ENCODE measurements at places on chromosomes 7 and 10.

- DNase-seq, result no peak
Observed at GRCh38 chr7:1843271-1843861, 173.3 kb downstream of the ELFN1 start.

DNA sequence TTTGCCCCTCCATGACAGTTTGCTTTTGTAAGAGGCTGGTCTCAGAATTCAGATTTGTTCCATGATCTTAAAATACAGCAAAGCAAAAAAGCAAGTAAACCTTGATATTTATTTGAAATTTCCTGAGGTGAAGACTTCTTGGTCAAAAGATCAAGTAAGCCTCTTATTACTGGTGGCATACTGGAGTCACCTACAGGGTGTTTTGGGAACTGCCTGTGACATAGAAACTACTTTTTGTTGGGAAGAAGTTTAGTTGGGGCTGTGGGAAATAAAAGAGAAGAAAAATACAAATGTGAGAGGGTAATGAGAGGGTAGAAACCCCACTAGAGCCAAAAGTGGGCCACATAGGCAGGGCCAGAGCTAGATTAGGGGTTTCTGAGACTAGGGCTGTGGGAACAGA, 217.9 kb downstream of the OTUD1 start:
- DNase-seq, result no peak

- no peak for DNase-seq
Observed at GRCh38 chr10:95353123-95353522, 62.3 kb upstream of the PDLIM1 start.

DNA sequence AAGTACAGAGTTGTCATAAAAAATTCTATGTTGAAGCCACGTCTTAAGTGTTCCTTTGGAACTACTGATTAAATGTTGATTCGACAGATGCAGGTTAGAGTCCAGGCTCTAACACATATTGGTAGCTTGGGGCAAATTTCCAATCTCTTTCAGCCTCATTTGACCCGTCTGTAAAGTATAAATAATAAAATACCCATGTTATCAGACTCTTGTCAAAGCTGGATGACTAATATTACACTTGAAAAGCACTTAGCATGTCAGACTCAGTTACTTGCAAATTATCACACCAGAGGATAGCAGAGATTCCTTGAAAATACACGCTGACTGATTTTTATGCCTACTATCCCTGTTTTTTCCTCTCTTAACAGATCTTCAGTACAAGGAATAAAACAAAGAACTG, 18.1 kb upstream of the MACC1 start:
- no peak for DNase-seq

DNA sequence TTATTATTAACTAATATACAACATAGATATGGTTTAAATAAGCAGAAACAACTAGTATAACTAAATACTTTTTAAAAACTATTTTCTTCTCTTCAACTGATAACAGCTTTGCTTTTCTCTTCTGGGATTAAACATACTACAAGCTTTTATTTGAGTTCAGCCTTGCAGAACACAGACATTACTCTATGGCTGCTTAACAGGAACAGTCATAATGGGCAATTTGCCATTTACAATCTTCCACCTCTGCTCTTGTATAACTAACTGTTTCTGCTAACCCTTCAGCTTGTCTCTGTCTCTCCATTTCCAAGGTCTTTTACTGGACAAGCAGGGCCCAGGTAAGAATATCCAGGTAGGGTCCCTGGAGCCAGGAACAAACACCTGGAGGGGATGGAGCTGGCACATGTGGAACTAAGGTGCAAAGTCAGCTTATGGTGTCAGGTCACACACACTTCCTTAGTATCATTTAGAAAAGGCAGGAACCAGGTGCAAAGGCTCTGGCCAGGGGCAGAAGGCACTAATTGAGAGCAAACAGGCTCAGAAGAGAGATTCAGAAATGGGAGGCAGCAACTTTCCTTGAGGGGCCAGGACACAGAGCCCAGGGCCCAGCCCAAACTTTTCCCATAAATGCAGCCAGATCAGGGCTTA, 93.1 kb downstream of the STRA8 start:
- DNase-seq, result no peak

GRCh38 chr7:46152696-46153095, 231.6 kb upstream of the IGFBP3 start:
- no peak for DNase-seq

- DNase-seq, result no peak
Observed at GRCh38 chr7:151046603-151047573, 1.4 kb upstream of the ASIC3 start.

GRCh38 chr10:19195698-19196097, 147.1 kb downstream of the MALRD1 start:
- DNase-seq, result no peak

GRCh38 chr7:129773871-129774270, 162.4 kb downstream of the NRF1 start:
- no peak for DNase-seq

- DNase-seq, result no peak
Observed at GRCh38 chr10:44416936-44417335, 32.0 kb upstream of the CXCL12 start.

DNA sequence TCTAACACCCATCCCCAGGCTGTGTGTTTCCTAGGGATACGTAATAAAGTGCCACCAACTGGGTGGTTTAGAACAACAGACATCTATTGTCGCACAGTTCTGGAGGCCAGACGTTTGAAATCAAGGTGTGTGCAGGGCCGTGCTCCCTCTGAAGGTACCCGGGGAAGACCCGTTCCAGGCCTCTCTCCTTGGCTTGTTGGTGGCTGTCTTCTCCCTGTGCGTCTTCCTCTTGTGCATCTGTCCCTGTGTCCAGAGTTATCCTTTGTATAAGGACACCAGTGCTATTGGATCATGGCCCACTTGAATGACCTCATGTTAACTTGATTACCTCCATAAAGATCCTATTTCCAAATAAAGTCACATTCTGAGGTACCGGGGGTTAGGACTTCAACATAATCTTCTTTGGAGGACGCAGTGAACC, 15.6 kb downstream of the GRK5 start:
- no peak for DNase-seq

DNA sequence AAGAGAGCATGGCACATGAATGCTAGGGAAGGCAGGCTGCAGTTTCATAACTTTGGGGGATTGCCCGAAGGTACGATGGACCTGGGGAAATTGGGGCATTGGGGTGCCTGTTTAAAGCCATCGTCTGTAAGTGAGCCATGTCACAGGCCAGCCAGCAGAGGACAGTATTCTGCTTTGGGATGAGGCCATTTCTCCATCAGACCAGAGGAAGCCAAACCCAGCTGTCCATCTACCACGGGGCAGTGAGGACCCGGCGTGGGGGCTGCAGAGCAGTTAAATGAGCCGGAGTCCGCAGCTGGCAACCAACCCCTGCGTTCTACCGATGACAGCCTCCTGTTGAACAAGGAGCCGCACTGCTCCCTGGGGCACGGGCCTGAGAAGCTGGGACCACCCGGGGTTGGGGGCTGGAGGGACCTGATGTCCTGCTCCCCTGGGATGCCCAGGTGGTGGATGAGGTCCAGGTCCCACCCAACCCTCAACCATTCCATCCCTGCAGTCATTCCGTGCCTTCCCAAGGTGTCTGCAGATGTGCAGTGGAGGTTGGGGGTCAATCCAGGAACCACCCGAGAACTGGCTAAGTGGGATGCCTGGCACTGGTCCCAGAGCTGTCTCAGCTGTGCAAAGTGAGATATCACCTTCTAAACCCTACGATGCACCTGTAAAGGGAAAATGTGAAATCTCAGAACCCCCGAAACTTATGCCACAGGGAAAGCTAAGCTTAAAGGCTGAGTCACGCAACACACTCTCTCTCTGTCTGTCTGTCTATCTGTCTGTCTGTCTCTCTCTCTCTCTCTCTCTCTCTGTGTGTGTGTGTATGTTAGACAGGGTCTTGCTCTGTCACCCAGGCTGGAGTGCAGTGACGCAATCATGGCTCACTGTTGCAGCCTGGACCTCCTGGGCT, 12.1 kb upstream of the RHBDD2 start:
- no peak for DNase-seq

DNA sequence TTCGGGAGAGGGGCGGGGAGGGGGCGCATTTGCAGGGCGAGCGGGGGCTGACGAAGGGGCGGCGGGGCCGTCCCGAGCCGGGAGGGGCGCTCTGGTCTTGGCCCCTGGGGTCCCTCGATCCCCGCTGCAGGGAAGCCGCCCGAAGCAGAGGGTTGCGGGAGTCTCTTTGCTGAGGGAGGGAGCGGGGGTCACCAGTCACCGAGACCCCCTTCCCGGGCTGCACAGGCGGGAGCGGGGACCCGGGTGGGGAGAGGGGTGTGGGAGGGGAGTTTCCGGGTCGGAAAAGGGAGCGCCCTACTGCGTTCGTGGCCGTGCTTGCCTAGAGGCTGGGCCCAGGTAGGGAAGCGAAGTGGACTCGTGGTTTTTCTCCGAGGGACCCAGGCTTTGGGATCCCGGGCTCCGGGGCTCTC, 422 bp downstream of the AP1S1 start:
- no peak for DNase-seq

GRCh38 chr10:108409306-108409705, 1244.8 kb upstream of the SORCS1 start:
- no peak for DNase-seq

DNA sequence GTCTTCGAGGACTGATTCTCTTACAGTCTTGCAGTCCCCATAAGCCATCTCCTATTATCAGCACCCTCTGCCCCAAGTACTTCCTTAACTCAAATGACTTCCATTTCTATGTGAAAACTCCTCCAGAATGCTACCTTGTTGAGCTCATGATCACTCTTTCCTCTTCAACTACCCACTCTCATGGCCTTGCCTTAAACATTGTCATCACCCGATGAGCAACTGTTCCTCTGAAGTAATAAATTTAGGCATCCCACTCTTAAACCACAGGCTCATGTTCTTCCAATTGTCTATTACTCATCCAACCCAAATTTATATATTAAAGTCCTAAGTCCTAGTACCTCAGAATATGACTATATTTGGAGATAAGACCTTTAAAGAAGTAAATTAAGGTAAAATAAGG, 152.9 kb downstream of the C1GALT1 start:
- DNase-seq, result no peak

- DNase-seq, result no peak
Observed at GRCh38 chr10:78817361-78817760, 251.4 kb upstream of the ZMIZ1 start.

GRCh38 chr10:62764011-62764410, 40.5 kb upstream of the ADO start:
- DNase-seq, result no peak

- DNase-seq, result no peak
Observed at GRCh38 chr10:100043344-100043743, 33.6 kb upstream of the DNMBP start.

GRCh38 chr7:22419488-22419887, 62.5 kb upstream of the RAPGEF5 start:
- no peak for DNase-seq

DNA sequence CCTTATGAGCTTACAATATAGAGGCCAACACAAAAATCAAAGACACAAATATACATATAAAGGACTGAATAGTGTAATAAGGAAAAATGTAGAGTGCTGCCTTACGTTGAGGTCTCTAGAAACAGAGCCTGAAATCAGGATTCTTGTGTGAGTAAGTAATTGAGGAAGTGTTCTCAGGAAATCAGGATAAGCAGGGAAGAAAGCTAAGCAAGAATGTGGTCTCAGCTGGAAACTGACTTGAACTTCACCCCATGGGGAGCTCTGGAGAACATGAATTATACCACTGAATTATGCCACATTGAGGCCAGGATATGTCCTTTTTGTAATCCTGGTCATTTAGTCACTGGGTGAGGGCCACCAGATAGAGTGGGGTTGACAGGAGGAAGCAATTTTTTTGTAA, 191.9 kb downstream of the ETV1 start:
- DNase-seq, result no peak

DNA sequence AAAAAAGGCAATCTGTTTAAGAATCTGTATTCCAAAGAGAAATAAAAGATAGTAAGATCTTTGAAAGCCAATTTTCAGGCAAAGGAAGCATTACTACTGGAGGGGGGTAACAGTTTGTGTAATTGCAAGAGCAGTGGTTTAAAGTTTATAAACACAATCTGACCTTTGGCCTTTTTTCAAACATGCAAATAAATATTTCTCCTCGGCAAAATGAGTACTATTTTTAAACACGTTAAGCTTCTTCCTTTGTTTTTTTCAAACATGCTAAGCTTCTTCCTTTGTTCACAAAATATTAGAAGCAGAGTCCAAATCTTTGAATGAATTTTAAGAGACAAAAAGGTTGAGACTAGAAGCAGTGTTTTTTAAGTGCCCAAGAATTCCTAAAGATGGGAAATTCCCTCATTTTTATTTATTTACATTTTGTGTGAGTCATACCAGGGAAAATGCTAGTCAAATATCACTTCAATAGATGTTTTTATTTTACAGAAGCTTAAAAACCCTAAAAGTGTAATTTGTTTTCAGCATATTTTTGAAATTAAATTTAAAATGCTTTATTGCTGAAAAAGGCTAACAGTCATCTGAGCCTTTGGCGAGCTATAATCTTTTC, 229.3 kb downstream of the GPR37 start:
- DNase-seq, result no peak

DNA sequence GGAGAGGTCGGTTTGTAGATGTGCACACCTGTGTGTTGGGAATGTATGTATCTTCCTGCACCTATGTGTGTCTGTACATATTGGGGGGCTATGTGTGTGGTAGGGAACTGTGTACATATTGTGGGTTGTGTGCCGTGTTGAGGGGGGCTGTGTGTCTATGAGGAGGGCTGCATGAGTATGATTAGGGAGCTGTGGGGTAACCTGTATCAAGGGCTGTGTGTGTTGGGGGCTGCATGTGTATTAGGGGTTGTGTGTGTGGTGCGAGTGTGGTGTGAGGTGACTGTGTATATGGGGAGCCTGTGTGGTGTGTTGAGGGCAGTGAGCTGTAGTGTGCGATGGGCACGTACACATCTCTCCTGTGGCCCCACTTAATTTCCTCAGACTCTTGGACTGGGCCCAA, 22.2 kb upstream of the PAX2 start:
- DNase-seq, result no peak

- DNase-seq, result no peak
Observed at GRCh38 chr7:79434098-79434497, 19.4 kb downstream of the MAGI2 start.

GRCh38 chr7:107951896-107952295, 51.1 kb downstream of the LAMB1 start:
- no peak for DNase-seq

All from anterior cingulate cortex (tissue), 58 donors.